ENCODE measurements at places on chromosomes 7 and 10. TPM values are rescaled to one million over a fixed set of nuclear protein-coding genes. Genes with fewer than 3 reads are reported as not detected.

The PON1 gene
- not detected for total RNA-seq

DNA sequence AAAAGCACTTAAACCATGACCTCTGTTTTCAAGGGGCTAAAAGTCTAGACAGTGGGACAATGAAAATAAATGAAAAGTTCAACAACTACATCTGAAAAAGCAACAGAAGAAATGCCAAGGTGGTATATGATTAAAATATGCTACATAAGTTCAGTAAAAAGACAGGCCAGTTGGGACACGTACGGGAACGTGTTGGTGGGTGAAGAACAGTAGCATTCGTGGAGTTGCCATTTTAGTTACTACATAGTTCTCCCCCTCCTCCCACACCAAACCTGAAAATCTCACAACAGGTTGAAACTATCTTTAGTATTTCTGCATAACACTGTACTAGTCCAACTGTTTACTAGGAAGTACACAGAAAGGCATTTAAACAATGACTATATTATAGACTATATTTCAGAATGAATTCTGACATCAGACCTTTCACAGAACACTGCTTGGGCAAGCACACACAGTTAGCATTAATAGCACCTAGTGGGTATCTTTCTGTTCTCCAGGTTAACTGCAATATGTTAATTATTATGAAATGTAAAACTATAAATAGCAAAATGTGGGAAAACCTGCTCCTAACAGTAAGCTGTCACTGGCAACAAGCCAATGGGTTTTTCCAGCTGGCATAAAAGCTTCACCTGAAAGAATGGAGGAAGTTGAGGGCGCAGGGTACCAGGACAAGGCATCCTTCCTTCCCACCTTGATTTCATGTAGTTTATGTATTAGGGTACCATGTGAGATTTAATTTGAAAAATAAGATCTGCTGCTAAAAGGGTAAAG lies 135.0 kb downstream of the STRA8 start:
- no peak for DNase-seq

DNA sequence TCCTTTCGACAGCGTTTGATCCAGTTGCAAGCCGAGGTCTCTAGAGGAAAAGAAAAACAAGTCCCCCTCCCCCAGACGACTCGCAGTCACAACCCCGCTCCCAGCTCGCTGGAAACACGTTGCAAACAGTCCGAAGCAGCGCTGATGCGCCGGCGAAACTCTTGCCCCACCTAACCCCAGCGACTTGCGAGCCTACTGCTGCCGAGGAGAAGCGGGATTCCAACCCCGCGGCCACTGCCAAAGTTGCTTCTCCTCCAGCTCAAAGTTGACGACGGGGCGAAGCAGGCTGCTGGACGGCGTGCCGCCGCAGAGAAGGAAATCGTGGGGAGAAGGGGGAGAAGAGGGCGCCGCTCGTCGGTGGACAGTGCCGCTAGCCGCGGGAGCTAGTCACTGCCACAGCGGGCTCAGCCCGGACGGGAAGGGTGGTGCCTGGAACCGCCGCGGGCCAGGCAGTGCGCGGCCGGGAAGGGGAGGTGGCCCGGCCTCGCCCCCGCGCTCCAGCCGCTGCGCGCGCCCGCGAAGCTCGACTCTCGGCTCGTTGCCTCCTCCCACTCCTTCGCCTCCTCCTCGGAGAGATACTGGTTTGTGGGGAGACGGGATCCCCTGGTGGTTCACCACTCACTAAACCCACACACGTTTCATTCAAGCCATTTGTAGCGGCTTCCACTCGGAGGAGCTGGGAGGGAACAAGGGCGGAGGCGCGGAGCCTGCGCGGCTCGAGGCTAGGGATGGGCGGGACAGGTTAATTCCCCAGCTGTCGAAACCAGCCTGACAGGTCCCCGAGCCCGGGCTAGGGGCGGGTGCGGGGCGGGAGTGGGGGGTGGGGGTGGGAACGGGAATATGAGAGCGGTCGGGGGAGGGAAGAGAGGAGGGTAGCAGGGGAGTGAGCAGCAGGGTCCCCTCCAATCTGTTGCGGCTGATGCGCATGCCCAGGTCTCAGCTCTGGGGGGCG lies at the start of gene GPR37:
GPR37 (minus strand) TSS at position 392 of the 952 bp plus-strand sequence. CDS start 816 bp downstream, outside the sequence.
- peak; percentile 27 for DNase-seq

The RTKN2 gene
- 8.5 TPM for total RNA-seq

The TRIM50 gene
- total RNA-seq: not detected

DNA sequence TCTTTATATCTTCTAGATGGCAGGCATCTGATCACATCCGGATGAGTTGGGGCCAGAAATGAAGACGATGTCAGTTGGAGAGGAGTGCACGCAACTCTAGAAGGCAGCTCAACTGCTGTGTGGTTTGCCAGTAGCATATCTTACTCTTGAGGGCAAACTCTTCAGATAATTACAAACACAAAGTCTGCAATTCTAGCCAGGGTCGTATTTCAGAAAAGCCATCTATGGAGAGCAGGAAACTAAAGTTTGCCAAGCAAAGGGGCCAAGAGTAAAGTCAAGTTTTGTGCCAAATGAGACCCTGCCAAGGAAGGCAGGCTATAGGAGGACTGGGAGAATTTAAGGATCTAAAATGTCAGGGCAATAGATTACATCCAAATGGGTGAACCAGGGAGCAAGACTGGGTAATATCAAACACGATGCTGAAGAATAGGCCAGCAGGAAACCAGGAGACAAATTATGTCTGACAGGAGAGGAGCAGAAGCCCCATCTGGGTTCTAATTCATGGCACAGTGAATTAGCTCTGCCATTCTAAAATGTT lies 312.5 kb upstream of the SEMA3C start:
- no peak for DNase-seq

The GRID2IP gene
- total RNA-seq: 0.07 TPM

DNA sequence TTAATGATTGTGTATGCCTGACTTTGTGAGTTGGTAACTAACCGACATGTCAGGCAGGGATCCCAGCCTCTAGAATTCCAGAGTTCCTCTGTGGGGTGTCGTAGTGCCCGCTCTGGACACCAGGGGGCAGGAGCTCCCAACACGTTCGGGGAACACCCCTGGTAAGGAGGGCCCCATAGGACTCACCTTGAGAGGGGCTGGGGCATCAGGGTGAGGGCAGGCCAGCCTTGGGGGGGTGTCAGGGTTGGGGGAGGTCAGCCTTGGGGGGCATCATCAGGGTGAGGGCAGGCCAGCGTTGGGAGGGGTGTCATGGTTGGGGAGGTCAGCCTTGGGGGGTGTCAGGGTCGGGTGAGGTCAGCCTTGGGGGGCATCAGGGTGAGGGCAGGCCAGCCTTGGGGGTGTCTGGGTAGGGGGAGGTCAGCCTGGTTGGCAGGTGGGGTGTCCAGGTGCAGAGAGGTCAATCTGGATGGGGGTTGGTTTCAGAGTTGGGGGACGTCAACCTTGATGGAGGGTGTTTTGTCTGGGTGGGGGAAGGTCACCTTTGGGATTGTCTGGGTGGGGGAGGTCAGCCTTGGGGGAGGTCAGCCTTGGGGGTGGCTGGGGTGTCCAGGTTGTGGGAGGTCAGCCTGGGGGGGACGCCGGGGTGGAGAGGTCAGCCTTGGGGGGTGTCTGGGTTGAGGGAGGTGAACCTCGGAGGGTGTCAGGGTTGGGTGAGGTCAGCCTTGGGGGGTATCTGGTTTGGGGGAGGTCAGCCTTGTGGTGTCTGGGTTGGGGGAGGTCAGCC lies 45.6 kb upstream of the SUN1 start:
- peak; percentile 71 for DNase-seq

The NPFFR1 gene
- total RNA-seq: not detected

Measured in activated CD4-positive, alpha-beta T cell treated with anti-CD3 and anti-CD28 coated beads, Interleukin-2, amount 10 ng/mL, durations not matched to agents 7 days and 5 days (primary cell).